IPS DF 6.9 (cell line): ENCODE measurements at places on chromosomes 5 and 9.

- DNase-seq = no peak
These were observed 92.2 kb downstream of the KLF4 start for GRCh38 chr9:107397076-107398044.

GRCh38 chr5:1315709-1316587 is 21.1 kb upstream of the TERT start:
- peak; percentile 48 for DNase-seq

DNA sequence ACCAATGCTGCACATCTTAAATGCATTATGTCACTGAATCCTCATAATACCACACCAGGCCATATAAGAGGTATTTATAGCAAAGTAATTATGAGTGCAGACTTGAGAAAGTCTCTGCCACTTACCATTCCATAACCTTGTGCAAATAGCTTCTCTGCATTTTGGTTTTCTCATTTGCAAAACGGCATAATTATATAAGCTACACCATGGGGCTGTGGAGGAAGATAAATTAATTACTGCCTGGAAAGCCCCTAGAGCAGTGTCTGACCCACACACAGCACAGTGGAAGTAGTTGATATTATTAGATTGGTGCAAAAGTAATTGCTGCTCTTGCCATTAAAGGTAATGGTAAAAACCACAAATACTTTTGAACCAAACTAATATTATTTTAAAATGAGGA is 9.5 kb upstream of the IL9 start:
- DNase-seq = no peak

GRCh38 chr5:176406436-176407052 is 9.8 kb downstream of the CLTB start:
- no peak for DNase-seq

- DNase-seq = no peak
These were observed 87.2 kb downstream of the TMEM232 start for GRCh38 chr5:110638970-110639902.

DNA sequence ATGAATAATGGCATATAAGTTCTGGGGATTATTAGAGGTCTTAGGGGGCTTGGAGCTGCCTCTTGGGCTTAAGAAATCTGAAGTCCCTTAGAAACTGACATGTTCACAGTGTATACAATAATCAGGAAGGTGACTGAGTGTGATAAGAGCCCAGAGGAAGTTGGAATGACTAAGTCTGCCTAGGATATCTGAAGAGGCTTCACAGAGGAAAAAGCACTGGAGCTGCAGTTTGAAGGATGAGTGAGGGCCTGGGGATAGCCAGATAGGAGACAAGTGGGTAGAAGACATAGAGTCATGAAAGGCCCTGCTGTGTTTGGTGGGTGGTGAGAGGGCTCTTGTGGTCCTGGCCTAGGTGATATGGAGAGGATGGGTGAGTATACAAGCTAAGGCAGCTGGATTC is 8.8 kb downstream of the NEUROG1 start:
- no peak for DNase-seq

GRCh38 chr5:128366147-128366546 is 171.9 kb downstream of the FBN2 start:
- DNase-seq = no peak

GRCh38 chr9:10232352-10232930 is 380.4 kb downstream of the PTPRD start:
- no peak for DNase-seq

DNA sequence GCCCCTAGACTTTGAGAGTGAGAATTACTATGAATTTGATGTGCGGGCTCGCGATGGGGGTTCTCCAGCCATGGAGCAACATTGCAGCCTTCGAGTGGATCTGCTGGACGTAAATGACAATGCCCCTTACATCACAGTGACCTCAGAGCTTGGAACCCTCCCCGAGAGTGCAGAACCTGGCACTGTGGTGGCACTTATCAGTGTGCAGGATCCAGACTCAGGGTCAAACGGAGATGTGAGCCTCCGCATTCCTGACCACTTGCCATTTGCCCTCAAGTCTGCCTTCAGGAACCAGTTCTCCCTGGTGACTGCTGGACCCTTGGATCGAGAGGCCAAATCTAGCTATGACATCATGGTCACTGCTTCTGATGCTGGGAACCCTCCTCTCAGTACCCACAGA is 1.3 kb downstream of the PCDHGC4 start:
- no peak for DNase-seq

GRCh38 chr5:82894716-82895115 is 182.5 kb downstream of the TMEM167A start:
- no peak for DNase-seq

DNA sequence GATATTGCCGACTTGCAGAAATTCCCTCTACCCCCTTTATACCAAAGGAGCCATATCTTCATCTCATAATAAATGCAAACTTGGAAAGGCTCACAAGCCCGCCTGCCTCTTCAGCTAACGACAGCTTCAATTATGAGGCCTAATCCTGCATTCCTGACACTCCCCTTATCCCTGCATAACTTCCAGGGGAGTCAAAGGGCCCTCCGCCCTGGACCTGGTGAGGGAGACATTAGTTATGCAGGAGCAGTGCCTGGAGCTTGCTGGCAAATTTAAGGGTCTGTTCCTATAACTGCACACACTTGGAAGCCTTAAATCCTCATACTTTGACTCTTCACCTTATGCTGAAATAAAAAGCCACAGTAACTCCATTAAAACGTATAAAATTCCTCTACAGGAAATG is 617.9 kb downstream of the BNC2 start:
- DNase-seq = no peak

- DNase-seq = peak; percentile 58
These were observed 130.9 kb upstream of the SLC30A5 start for GRCh38 chr5:68962757-68963484.

DNA sequence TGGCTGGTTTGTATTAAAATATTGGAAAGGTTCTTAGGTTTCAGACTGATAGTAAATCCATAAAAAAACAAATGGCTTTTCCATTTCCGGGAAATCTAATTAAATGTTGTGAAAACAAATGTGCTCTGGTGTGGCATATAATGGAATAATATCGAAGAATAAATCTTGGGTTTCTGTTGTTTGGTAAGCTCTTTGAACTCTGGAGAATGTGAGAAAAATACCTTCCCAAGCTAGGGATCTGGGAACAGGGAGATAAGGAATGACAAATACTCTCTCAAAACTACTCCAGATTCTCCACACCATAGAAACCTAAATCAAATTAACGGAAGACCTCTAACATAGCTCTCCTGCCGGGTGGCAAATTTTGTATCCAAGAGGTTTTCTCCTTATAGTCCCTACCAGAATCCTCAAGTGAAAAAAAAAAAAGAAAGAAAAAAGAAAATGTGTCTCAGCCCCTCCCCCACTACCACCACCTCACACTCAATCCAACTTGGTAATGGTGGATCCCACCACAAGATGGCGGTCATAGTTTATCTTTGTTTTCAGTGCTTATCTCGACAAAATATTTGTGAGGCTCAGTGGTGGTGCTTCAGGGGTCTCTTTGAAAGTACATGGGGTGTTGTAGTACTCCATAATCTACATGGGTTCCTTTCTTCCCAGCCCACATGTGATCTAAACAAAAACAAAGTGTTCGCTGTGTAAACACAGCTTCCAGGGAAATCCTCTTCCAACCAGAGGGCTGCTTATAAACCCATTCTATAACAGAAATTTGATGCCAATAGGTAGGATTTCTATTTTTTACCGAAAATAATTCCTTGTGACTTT is 54.5 kb upstream of the FST start:
- peak; percentile 58 for DNase-seq

GRCh38 chr9:107141967-107142366 is 141.1 kb upstream of the RAD23B start:
- DNase-seq = no peak

DNA sequence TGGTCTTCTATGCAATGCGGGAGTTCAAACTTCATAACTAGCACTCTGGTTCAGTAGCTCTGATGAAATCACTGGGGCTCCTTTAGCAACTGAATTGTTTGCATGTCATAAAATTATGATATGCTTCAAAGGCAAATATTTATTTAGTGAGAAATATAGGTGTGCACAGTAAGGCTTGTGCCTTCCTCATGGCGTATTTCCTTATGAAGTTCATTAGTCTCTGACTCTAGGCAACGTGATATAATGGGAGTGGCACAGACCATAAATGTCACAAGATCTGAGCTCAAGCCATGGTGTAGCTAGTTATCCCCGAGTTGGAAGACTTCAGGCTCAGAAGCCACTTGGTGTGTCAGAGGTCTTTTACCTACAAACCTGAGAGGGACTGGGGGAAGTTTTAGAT is 35.5 kb downstream of the PIP5K1B start:
- DNase-seq = no peak

DNA sequence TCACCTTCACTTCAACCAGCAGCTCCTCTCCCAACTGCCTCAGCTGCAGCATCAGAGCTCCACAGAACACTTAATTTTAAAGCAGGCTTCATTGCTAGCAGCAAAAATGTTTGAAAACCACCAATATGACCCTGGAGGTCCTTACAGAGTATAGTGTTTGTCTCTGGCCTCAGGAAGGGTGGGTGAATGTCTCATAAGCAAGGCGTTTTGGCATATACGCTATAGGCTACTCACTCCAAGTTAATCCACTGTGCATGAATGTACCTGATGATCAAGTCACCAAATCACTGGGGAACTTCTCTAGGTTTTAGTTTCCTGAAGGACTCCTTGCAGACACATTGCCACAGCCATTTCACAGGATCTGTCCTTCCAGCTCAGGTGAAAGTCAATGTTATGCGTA is 125.3 kb downstream of the GABBR2 start:
- no peak for DNase-seq

GRCh38 chr5:173411791-173412555 is 83.8 kb upstream of the STC2 start:
- DNase-seq = no peak
